Adrenal gland (tissue), 19 donors: ENCODE measurements at places on chromosomes 7 and 10. TPM values are rescaled to one million over a fixed set of nuclear protein-coding genes. Genes with fewer than 3 reads are reported as not detected.

TAS2R41 gene
- polyA plus RNA-seq: not detected

ZNRF2 gene
- polyA plus RNA-seq: 4.1 TPM

ABLIM1 gene
- 72.4 TPM for polyA plus RNA-seq

BAIAP2L1 gene
- 23.1 TPM for polyA plus RNA-seq
